ENCODE measurements at places on chromosomes 12 and 14.
A peak's percentile ranks its signal among the peaks of the same experiment; 100 is the strongest.

DNA sequence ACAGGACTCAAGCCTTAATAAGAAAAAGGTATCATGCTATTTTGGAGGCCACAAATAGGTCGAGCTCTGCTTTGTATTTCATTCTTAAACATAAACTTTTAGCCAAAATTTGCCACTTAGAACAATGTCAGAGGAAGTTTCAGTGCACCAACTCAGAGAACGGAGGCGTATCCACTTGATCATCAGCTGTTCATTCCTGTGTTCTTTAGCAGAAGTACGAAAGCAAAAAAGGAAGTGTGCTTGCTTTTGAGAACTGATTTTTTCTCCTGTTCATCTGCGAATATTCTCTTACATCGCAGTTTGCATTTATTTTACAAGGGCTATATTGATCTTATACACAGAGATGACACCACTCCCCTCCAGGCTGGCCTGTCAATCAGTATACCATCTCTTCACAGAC, 188.6 kb upstream of the SOX5 start:
- DNase-seq = no peak

DNA sequence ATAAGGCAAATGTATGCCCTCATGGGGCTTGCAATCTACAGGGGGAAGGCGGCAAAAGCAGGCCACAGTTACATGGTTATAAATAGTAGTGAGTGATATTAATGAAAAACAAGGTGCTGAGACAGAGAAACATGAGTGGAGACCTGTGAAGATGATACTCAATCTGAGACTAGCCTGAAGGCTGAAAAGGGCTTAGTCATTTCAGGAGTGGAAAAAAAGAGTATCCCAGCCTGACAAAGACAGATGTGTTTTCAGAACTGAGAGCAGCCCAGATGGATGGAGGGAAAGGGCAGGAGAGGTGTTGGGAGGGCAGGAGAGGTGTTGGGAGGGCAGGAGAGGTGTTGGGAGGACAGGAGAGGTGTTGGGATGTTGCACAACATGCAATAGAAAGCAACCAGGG, 181.9 kb downstream of the C12orf42 start:
- no peak for DNase-seq

GRCh38 chr14:69495341-69495921, 10.9 kb downstream of the PLEKHD1 start:
- no peak for DNase-seq

DNA sequence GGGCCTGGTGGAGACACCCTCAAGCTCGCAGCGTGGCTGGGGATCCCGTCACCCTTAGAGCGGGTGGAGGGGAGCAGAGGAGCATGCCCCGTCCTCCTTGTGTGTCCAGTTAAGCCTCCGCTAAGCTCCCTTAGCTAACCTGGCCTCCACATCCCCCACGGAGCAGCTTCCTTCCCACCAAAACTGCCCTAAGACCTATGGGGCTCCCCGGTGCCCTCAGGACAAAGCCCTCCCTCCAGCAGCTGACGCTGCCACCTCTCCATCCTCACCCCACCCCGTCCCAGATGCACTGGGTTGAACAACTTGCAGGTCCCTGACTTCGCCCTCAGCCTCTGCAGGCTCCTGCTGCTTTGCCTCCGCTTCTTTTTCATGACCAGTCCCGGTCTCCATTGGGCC, 4.0 kb downstream of the AHNAK2 start:
- no peak for DNase-seq

- no peak for DNase-seq
Observed at GRCh38 chr14:89143595-89143994, 273.4 kb downstream of the FOXN3 start.

- DNase-seq = no peak
Observed at GRCh38 chr12:127223011-127223410, 1044.0 kb upstream of the TMEM132C start.

- no peak for DNase-seq
Observed at GRCh38 chr12:116982791-116983411, 72.2 kb downstream of the FBXW8 start.

- DNase-seq = no peak
Observed at GRCh38 chr14:33967138-33967537, 16.3 kb upstream of the EGLN3 start.

DNA sequence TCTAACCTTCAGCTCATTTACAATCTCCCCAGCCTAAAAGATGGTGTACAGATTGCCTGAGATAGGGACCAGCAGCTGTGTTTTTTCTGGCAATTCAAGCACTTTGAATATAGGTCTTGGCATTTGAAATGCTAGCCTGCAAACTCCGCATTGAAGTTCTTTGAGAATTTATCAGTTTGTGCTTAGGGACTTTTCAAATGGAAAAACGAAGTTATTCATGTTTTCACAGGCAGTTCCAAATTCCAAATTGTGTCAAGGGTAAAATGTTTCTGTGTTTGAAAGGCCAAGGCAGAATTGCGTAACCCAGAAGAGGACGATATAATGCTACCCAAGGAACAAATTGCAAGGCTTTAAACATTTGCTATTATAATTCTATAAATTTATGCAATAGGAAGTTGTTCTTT, 168.9 kb upstream of the RASSF8 start:
- DNase-seq = no peak

DNA sequence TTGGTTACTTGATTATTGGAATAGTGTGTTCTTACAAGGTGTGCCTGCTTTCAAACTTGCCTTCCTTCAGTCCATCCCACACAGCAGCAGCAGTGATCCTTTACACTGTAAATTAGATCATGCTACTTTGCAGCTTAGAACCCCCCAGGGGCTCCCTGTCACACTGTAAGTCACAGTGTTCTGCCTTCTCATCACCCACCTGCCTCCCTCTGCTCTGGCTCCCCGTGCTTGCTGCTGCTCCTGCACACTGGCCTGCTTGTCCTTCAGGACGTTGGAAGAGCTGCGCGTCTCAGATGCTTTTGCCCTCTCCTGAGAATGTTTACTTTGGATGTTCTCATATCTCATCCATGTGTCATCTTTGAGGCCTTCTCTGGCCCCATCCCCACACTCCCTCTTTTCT, 27.3 kb downstream of the ZC3H14 start:
- no peak for DNase-seq

- DNase-seq = no peak
Observed at GRCh38 chr14:98940693-98941437, 331.1 kb downstream of the BCL11B start.

GRCh38 chr14:67749341-67750084, 47.8 kb downstream of the RDH12 start:
- DNase-seq = no peak

GRCh38 chr12:27999521-27999920, 27.0 kb upstream of the PTHLH start:
- DNase-seq = no peak

DNA sequence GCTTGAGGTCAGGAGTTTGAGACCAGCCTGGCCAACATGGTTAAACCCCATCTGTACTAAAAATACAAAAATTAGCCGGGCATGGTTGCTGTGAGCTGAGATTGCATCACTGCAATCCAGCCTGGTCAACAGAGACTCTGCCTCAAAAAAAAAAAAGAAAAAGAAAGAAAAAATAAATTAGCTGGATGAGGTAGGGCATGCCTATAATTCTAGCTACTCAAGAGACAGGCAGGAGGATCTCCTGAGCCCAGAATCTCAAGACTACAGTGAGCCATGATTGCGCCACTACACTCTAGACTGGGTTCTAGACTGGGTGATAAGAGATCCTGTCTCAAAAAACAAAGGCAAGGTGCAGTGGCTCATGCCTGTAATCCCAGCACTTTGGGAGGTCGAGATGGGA, 16.9 kb downstream of the PPP4R3A start:
- DNase-seq = no peak

DNA sequence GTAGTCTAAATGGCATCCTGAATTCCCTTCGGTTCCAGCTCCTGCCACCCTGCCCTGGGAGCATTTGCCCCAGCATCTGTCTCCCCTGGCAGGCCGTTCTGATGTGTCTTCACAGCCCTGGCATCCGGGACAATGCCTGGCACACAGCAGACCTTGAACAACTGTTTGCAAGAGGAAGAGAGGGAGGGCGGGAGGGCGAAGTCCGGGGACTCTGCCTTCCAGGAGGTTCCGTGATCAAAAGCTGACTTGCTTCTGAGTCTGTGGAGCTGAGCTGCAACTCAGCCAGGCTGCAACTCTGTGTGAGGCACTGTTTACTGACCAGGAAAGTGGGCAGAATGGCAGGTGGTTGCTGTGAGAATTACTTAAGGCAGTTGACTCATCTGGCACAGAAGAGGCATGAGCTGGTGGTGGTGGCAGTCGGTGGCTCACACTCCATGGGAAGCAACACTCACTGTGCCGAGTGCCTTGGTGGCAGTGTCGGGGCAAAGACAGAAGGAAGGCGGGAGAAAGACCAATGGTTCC, 61.1 kb upstream of the DLK1 start:
- no peak for DNase-seq

DNA sequence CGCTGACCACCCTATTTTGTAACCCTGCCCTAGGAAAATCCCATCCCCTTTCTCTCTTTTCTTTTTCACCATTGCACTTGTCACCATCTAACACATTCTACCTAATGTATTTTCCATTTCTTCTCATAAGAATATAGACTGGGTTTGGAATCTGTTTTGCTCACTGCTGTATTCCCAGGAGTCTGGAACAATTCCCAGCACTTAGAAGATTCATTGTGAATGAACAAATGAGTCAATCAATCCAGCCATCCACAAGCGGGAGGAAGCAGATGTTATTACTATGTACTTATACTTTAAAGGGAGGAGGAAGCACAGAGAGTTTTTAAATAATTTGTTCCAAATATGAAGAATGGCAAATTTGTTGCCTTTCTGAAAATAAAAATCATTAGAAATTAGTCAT, 142.1 kb downstream of the KIF21A start:
- DNase-seq = no peak

- DNase-seq = no peak
Observed at GRCh38 chr12:552466-552865, 92.7 kb downstream of the B4GALNT3 start.

- no peak for DNase-seq
Observed at GRCh38 chr14:71716041-71716772, 216.0 kb upstream of the RGS6 start.

DNA sequence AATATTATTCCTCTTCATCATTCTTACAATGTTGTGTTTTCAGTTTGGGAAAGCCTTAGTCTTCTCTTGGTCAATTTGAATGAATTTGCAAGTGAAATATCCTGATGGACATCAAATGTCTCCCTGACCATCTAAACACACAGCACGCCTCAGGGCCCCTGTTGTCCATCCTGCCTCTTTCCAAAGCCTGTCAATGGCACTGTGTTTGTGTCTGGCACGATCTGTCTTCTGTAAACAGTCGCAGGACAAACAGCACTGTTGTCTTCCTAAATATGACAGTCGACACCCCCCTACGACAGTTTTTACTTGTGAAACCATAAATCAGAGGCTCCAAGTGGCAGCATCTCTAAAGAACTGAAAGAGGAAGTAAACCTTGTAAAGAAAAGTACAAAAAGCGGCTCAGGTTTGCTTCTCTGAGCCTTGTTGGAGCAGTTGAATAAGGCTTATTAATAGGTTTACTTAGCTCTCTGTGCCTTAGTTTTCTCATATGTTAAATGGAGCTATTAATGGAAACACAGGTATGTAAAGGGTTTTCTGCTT, 285.8 kb downstream of the NRXN3 start:
- no peak for DNase-seq

DNA sequence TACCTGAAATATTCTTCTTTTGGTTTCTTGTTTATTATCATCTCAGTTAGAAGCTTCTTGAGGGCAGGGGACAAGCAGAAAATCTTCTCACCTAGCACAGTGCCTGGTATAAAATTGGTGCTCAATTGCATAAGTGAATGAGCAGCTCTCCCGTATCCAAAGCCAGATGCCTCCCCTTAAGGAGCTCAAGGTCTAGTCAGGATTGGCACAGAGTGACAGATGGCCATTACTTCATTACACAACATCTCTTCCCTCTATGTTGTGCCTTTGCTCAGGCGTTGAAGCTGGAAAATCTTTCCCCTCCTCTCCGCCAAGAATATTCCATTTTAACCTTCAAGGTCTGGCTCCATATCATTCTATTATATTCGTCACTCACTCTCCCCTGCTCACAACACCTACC, 3.6 kb downstream of the SLC4A8 start:
- DNase-seq = no peak

DNA sequence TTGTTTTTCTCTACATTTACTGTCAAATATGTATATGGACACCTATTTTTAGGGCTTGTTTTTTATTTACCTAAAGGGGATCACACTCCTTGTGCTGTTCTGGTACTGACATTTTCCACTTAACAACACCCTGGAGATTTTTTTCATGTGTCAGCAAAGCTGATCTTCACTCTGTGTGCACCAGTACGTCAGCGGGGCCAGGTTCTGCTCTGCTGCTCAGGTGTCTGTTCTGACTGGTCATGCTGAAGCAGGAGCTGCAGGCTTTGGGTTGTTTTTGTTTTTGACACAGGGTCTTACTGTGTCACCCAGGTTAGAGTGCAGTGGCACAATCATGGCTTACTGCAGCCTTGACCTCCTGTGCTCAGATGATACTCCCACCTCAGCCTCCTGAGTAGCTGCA, 81.9 kb upstream of the CCND2 start:
- no peak for DNase-seq

- DNase-seq = no peak
Observed at GRCh38 chr14:88417594-88417993, 32.1 kb downstream of the SPATA7 start.

GRCh38 chr14:102050625-102051024, 36.2 kb downstream of the HSP90AA1 start:
- no peak for DNase-seq

GRCh38 chr14:100109594-100109955, 44.4 kb downstream of the EVL start:
- DNase-seq = no peak

- peak; percentile 22 for DNase-seq
Observed at GRCh38 chr12:95648990-95649791, 97.9 kb upstream of the USP44 start.

DNA sequence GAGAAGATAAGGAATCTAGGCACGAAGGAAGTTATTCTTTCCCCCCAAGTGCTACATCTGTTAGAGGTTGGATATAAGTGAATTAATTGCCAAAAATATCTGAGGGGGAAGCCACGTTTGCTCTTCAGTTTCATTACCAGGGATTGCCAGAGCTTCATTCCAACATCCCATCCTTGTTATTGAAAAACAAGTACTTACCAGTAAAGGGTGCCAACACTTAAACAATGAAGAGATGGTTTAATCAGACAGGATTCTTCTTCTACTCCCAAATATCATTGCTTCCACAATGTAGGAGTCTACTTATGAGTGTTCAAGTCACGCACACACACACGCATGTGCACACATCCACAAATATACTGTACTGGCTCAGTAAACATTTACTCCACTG, 312.4 kb downstream of the RPAP3 start:
- no peak for DNase-seq

DNA sequence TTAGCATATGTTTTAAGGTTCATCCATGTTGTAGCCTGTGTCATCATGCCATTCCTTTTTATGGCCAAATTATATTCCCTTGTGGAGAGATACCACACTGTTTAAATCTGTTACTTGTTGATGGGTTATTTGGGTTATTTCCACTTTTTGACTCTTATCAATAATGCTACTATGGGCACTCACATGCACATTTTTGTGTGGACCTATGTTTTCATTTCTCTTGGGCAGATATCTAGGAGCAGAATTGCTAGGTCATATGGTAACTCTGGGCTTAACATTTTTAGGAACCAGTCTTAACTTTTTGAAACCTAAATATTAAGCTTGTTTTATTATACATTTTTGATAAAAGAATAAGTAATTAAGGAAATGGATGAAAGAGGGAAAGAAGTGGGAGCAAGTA, 4.0 kb downstream of the EML1 start:
- DNase-seq = no peak

Data from NCI-H1048 (cell line).